Adrenal gland (tissue), 19 donors: ENCODE measurements at places on chromosomes 1 and 21.

DNA sequence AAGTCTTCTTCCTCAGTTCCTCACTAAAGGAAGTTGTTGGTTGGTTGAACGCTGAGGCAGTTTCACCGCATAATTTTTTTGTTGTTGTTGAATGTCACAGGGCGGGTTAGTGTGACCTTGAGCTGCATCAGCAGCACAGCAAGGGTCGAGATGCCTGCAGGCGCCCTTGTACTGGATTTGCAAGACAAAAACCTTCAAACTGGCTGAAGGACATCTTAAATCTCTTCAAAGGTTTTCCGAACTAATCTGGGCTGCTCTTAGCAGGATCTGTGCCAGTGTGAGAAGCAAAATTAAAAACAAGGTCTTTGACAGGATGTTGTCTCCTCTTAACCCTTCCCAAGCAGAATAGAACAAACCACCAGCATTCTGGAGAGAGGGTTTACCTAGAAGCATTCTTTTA lies 59.4 kb downstream of the NRIP1 start:
- DNase-seq, result peak; percentile 75

DNA sequence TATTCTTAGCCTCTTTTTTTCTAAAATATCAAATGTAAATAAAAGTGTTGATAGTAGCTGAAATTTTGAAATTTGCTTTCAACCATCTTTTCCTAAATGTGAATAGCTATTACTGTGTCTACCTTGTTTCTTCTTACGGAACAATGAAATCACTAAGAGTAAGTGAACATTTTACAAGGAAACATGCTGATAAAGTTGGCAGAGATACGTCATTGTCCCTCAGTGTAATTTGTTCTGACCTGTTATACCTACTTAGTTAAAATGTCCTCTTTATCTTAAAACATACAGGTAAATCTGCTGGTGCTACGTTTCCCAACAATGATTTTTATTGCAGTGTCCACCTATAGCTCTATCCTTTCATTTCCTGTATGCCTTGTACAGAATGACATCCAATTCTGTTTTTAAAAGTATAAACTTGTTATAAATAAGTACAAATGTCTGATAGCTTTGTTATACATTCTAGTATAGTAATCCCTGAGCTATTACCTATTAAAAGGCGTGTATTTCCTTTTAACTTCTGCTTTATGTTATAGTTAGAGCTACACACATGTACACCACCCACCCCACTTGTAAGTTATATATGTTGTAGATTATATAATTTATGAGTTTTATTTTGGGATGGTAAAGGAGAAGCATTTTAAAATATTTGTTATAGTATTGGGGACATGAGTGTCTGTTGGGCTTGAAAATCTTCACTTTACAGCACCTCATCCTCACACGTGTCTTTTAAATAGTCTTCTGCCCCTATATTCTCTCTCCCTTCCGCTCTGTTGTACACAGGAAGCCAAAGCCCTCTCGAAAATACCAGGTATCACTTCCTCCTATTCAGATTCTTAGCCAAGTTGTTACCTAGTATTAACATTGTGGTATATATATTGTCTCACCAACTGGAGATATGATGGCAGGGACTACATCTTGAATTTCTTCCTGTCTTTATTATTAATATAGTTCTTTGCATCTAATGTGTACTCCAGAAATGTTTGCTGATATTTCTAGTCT lies 25.2 kb downstream of the LAMC1 start:
- DNase-seq, result no peak

- no peak for DNase-seq
These were observed 19.9 kb upstream of the KCNA10 start for GRCh38 chr1:110538921-110539320.

GRCh38 chr21:31509194-31510017 lies 150.1 kb upstream of the SOD1 start:
- no peak for DNase-seq

GRCh38 chr1:12039164-12039525 lies 19.8 kb downstream of the MIIP start:
- no peak for DNase-seq

GRCh38 chr1:21655748-21656147 lies 13.4 kb downstream of the RAP1GAP start:
- DNase-seq, result no peak

- DNase-seq, result peak; percentile 85
These were observed 64.9 kb downstream of the TMEM53 start for GRCh38 chr1:44609412-44609767.

DNA sequence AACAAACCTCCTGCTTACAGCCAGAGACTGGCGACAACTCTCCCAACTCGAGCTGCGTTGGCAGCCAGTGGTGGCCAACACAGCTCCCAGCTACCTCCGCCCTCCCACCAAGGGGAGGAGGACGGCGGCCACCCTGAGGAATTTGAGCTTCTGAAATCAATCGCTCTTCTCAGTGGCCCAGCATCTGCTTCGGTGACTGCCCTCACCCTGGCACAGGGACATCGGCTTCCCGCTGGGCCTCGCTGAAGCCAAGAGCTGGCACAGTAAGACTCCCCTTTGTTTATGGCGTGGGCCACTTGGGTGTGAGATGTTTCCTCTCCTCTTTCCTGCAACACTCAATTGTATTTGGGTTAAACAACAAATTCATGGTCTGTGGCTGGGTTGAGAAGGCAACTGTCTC lies 136.2 kb downstream of the ZBTB18 start:
- DNase-seq, result no peak

DNA sequence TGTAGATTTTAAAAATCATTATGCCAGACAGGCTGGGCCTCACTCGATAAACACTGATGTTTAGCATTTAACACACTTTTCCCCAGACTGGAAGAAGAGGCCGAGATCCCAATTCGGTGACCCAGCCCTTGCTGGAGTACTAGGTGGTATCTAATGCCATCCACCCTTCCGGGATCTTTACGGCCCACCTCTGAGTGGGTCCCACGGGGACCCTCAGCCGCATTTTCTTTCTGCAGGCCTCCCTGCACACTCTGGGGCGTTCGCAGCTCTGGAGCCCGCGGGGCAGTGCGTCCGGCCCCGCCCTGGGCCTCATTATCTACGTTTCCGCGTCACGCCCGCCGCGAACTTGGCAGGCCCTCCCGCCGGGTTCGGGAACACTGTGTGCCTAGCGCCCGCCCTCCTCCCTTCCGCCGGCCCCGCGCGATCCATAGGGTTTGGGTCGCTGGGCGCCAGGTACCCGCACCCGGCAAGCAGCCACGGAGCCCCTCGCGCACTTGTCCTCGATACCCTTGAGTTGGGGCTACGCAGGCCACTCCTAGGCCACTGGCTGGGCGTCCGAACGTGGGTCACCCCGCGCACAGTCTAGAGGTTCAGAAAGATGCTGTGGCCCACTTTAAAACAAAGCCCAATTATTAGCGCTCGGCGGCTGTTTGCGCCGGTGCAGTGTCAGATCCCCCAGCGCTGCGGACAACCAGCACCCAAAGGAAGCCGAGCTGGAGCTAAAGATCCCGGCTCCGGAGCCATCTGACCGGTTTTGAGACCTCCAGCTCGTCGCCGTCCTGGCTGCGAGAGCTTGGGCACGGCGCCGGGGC lies 950 bp upstream of the EVA1C start:
- peak; percentile 95 for DNase-seq

DNA sequence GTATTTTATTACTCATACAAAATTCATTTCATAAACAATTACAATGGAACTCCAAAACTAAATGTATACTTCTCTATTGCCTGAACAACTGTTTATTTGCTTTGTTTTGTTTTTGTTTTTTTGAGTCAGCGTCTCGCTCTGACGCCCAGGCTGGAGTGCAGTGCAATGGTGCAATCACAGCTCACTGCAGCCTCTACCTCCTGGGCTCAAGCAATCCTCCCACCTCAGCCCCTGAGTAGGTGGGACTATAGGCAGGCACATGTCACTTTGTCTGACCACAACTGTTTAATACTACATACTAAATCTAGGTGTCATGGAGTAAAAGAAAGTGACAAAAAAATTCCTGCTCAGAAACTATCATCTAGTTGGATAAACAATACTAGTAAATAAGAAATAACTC lies 49.3 kb downstream of the RAB3GAP2 start:
- DNase-seq, result no peak

- peak; percentile 80 for DNase-seq
These were observed 16.5 kb upstream of the AGTRAP start for GRCh38 chr1:11719313-11720032.

DNA sequence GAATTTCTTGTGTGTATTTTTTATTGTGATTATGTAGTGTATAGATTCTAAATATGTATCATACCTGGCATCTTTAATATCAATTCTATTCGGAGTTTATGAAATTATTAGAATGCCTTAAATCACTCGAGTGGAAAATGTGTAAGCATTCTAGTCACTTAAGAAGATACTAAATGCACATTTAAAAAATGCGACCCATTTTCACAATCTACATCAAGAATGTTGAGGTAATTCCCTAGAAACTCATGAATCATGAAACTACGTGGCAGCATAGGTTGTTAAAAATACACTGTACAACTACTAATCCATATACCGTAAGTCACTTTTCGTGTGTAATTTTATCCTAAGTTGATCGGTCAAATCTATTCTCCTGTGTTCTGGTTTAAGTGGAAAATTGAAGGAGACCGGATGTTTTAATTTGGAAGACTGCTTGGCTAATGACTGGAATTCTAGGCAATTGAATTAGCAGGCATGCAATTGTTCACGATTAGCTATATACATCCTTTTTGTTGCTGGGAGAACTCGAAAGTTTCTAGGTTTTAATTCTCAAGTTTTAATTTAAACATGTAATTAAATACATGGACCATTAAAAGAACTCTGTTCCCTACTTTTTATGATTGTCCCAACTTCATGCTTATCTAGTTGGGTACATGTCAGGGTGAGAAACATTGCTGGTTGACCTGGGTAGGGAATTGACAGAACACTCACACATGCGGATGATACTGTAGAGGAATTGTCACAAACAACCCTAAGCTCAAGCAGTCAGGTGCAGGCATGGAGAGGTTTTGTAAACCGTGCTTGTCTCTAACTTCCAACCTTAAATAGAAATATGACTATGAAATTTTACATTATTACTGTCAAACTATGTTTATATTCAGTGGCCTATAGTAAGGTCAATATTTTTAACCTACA lies 6.6 kb downstream of the ZBTB18 start:
- no peak for DNase-seq

DNA sequence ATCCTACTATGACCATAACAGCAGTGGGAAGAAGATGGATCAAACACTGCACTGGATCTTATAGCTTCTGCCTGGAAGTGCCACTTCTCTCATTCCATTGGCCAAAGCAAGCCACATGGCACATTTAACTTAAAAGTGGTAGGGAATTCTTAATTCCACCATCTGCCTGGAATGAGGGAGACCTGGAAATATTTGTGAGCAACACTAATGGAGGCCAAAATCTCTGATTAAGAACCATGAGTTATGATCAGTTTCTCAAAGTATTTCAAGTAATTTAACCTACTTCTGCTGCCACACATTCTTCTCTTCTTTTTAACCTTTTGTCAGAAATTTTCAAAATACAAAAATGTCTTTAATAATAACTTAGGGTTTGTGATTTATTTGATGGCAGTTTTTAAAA lies 154.0 kb upstream of the C1orf87 start:
- DNase-seq, result no peak

- no peak for DNase-seq
These were observed 510.9 kb downstream of the PTPRU start for GRCh38 chr1:29747196-29747595.

DNA sequence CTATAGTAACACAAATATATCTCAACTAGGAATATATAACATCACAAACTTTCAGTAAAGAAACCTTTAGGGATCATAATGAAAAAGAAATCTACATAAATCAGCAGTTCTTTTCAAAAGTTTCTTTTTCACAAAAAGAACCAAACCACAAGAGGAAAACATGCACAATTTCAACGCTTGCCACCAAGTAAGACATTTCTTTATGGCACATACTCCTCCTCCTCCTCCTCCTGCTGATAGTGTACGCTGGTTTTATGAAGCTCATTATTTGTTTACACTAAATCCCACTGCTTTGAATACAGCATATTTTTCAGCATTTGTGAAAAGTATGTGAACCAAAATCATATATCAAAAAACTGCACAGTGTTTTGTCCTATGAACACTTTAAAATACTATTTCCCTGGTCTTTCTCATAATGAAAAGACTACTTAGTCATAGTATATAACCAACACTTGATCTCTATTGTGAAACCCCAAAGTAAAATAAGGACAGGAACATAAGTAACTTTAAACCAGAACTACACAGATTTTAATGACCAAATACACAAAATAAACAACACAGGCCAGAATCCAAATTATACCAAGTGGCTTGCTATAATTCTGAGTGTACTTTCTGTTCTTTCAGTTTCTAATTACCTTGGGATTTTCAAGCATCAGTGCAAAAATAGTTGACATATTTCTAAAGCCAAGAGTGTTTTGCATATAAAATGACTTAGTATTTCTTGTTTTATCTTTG lies 184.2 kb downstream of the EIF4G3 start:
- DNase-seq, result no peak

- DNase-seq, result no peak
These were observed 467.9 kb downstream of the SIPA1L2 start for GRCh38 chr1:232162001-232162400.

DNA sequence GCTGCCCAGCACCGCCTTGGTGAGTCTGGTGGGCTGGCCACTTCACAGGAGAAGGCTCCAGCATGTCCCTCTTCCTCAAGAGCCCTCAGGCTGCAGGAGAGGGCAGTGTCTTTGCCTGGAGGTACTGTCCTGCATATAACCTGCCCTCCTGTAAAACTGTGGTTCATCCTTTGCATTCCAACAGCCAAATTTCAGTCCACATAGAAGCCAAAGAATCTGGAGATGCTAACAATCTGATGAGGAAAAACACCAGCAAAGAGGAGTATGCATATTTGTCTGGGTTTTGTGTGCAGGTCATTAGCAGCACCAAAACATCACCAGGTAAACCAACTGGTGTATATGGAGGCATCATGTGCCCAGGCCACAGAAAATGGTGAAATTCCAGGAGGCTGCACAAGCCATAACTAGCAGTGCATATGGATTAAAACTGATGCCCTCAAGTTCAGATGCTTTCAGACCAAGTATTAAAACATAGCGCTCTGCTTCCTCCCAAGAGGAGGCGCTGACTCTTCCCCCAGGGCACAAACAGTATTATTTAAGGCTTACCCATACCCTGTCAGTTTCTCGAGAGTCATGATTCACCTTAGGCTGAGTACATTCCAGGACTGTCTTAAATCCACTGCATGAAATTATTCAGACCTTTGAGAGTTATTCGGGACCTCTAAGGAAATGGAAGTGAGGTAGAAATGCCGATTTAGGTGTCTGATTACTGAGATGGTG lies 150.5 kb upstream of the COA6 start:
- DNase-seq, result no peak

DNA sequence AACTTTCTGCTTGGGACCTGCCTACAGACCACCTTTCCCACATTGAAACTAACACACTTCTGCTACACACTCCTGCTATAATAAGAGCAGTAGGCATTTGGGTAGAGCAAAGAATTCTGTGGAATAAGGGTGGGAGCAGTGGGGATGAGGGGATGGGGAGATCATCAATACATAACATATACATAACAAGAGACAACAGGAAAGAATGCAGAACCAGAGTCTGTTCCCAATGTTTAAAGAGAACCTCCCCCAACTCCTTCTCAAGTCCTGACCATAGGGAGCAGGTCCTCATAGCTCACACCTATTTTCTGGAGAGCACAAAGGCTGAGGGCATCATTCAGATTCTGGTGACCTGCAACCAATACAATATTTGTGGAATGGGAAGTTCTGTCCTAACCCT lies 121.6 kb upstream of the BARHL2 start:
- DNase-seq, result no peak

- no peak for DNase-seq
These were observed 46.3 kb downstream of the PRDM15 start for GRCh38 chr21:41832596-41833496.

- DNase-seq, result no peak
These were observed 173.6 kb downstream of the ZP4 start for GRCh38 chr1:237717106-237717505.
